T follicular helper cell (primary cell): ENCODE measurements at places on chromosomes 4 and X.

- DNase-seq, result no peak
Observed at GRCh38 chrX:39841604-39842003, 256.2 kb downstream of the BCOR start.

- no peak for DNase-seq
Observed at GRCh38 chr4:181202240-181202639, 1041.0 kb upstream of the TENM3 start.

DNA sequence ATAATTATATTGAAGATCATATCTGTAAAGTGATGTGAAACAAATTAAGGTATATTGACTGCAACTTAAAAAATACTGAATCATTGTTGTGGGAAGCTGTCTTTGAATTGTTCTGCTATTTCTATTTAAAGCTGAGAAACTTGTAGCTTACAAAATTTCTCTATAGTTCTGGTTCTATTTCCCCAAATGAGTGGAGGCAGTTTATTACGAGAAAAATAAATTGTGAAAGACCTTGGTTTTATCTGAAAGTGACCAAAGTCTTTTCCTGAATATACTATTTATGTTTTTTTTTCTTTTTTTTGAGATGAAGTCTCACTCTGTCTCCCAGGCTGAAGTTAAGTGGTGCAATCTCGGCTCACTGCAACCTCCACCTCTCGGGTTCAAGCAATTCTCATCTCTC lies 165.4 kb downstream of the SH3BGRL start:
- DNase-seq, result no peak

DNA sequence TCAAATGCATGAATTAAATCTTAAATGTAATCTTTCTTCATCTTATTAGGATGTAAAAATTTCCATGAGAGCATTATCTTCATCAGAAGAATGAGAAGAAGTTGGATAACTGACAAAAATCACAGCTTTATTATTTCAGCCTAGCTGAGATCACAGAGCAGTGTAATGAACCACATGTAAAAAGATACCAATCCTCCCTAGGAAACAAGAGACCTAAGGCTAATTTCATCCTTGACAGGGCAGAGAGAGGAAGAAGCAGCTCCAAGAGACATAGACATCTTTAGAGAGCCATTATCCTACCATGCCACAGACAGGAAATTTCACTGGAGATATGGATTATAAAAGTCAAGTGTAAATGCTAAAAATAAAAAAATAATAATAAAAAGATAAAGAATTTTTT lies 40.9 kb upstream of the IL15 start:
- DNase-seq, result no peak

GRCh38 chr4:155371432-155372043 lies 5.2 kb downstream of the MAP9 start:
- DNase-seq, result no peak

- no peak for DNase-seq
Observed at GRCh38 chrX:56728321-56728720, 722 bp upstream of the NBDY start.

DNA sequence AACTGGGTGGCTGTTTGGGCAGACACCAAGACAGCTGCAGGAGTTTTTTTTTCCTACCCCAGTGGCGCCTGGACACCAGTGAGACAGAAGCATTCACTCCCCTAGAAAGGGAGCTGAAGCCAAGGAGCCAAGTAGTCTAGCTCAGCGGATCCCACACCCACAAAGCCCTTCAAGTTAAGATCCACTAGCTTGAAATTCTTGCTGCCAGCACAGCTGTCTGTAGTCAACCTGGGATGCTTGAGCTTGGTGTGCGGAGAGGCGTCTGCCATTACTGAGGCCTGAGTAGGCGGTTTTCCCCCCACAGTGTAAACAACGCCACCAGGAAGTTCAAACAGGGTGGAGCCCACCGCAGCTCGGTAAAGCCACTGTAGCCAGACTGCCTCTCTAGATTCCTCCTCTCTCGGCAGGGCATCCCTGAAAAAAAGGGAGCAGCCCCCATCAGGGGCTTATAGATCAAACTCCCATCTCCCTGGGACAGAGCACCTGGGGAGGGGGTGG lies 171.4 kb downstream of the ARHGEF9 start:
- no peak for DNase-seq

DNA sequence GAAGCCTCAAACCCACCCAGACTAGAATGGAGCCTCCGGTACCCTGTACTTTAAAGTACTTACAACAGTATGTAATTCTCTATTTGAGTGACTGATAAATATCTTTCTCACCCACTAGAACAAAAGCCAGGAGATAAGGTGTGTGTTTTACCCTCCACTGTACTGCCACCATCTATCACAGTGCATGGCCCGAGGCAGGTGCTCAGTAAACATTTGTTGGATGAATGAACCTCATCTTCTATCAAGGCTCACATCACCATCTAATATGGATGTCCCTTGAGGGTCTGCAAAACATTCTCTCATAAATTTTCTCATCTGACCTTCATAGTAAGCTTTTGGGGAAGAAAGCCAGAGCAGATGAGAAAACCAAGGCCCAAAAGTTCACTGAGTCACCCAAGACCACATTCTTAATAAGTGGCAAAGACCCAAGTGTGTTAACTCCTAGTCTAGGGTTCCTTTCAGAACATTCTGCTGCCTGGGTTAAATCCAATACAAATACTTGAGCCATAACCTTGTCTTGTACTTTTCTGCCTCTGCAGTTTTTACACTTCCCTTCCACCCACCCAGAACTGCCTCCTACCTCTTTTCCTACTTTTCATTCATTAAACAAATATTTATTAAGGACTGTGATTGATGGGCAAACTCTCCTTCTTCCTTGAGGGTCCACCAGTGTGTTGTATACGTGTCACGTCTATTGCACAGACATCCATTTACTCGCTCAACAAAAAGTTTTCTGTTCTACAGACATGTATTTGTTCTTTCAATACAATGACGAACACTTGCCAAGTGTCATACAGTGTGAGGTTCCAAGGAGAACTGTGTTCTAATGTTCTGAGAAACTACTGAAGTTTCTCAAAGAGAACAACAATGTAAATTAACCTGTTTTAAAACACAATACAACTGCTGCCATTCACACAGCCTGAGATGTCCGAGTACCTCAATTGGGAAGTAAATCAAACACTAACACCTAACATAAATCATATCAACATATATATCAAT lies 35.7 kb downstream of the APBB2 start:
- DNase-seq, result no peak

GRCh38 chrX:50188859-50189600 lies 11.8 kb downstream of the AKAP4 start:
- no peak for DNase-seq

DNA sequence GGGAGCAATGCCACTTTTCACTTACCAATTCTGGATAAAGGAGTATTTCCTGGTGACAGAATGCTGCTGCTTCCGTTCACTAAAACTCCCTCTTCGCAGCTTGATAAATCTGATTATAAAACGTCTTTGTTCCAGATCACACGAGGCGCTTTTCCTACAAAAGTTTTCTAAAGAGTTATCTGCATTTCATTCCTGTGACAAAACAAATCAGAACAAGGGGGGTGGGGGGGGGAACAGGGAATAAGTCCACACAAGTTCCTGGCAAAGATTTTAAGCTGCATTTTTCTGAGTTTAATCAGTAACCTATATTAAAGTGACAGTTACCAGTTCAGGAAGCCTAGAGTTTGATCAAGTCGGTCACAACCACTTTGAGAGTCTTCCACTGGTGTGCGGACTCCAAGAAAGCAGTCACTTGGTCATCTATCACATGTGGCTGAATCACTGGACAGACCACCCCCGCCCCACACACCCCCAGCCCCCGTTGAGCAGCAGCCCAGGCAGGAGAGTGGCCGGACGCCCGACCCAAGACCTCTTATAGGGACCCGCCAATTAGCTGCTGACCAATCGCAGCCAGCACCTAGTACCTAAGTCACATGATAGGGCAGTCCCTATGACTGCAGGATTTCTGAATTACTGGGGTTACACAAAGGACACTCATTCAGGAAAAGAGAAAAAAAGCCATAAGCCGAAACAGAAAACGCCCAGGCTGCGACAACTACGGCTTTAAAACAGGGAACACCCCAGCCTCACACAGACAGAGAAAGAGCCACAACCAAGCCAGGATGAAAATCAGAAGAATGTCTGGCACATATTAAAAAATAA lies 569.3 kb upstream of the DIPK2B start:
- DNase-seq, result no peak

DNA sequence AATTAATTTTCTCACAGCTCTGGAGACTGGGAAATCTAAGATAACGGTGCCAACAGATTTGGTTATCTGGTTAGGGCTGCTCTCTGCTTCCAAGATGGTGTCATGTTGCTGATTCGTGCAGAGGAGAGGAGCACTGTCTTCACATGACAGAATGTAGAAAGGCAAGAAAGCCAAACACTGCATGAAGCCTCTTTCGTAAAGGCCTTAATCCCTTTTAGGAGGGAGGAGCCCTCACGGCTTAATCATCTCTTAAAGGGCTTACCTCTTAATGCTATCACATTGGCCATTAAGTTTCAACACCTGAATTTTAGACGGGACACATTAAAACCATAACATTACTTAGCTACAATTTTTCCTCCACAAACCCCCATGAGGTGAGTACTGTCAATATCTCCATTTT lies 174.1 kb downstream of the COX18 start:
- DNase-seq, result no peak

- no peak for DNase-seq
Observed at GRCh38 chr4:83920375-83920774, 384.5 kb downstream of the GPAT3 start.

GRCh38 chrX:106698693-106699092 lies 27.8 kb upstream of the RNF128 start:
- DNase-seq, result no peak

GRCh38 chr4:189769131-189769530 lies 171.5 kb upstream of the FRG1 start:
- no peak for DNase-seq

DNA sequence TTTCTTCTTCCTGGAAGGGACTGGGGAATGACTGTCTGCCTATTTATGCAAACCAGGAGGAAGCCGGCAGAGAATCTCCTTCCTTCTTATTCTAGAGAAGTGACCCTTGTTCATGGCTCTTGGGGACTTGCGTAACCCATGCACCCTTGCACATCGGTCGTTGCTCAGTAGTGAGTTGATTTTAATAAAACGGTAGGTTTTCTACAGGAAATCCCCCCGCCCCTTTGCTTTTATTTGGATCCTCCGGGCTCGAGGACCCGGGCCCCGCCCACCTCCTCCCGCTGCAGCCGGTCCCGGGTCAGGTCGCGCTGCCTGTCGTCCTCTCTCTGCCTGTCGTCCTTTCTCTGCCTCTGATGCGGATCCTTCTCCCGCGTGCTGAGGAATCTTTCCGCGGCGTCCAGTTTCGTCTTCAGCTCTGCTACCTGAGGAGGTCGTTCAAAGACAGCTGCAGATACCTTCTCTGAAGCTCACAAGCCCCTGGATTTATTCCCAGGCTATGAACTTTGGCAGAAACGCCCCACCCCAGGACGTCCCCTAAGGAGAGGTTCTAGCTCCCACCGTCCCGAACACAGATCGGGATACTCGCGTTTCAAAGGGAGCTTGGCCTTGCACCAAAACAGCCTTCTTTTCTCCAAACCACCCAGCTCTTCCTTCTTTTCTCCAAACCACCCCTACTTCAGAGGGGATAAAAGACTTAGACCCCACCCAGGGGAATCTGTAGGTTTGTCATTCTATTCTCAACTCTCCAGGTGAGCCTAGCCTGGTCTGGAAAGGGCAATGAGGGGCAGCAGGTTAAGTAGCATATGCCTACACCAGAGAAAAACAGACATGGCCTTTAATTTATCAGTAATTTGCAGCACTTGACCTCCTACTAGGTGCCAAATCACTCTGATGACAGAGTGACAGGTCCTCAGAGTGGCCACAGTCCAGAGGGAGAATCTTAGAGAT lies 7.0 kb downstream of the TNIP3 start:
- no peak for DNase-seq

DNA sequence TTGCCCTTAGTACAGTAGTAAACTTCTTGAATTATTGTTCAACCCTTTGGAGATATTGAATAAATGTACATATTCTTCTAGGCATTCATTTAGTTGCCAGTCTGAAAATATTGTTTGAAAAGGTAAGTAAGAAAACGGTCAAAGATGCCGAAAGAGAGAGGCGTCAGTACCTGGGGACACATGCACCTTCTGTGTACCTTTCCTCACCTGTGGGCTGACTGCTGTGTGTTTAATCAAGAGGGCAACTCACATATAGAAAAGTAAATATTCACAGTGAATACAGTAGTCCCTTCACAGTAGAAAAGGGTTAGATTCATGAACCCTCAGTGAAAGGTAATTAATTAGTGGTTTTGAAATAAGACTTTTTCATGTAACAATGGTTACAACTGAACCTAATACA lies 6.9 kb downstream of the ANXA10 start:
- DNase-seq, result no peak

DNA sequence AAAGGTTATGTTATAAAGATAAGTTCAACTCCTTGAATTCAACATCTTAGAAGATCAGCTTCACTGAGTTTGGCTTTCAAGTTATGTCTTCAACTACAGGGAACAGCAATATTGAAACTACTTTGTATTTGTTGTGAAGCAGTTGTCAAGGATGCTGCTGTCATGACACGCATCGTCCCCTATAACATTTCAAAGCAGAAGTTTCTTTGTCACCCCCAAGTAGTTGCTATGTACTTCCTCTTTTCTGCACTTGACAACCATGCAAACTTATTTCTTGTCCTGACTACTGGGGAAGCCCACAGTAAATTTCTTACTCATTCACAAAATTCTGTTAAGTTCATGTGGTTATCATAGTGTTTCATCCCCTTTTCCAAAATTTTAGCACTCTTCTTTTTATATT lies 14.3 kb downstream of the ANTXR2 start:
- peak; percentile 48 for DNase-seq

- DNase-seq, result no peak
Observed at GRCh38 chr4:81355136-81355535, 116.6 kb downstream of the RASGEF1B start.

DNA sequence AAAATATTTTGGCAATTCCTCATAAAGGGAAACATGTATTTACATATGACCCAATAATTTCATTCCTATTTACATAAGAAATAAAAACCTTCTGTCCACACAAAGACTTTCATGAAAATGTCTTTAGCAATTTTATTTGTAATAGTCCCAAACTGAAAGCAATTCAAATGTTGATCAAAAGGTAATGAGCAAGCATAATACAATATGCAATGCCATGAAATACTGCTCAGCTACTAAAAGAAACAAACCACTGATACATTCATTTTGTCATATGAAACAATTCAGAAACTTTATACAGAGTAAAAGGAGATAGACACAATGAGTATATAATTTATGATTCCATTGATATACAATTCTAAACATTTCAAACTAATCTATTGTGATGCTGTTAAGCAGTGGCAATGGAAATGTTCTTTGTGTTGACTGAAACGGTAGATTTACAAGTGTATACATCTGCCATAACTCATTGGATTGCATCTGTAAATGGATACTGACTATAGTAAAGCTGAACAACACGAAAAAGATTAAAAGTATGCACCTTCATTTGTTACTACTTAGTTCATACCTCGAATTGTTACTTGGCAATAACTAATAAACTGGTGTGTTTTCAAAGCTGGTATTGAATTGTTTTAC lies 335.6 kb downstream of the GASK1B start:
- DNase-seq, result no peak

DNA sequence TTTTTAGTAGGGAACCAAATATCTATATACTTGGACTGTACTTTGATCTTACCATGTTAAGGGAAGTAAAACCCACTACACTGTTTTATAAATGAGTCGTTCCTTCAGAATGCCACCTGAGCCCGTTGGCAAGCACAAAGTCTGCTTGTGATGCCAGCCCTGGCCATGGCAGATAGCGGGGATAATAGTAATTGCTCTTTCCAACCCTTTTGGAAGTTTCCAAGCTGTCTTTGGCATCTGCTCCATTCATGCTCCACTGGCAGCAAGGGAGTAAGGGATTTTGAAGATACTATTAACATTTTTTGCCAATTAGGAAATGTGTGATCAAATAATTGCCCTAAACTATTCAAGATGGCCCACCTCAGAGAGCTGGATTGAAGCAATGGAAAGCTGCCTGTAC lies 689.2 kb upstream of the SLIT2 start:
- DNase-seq, result no peak
